ENCODE measurements at places on chromosomes 13 and 19.

GRCh38 chr19:55256562-55257460, 2.0 kb downstream of the PPP6R1 start:
- no peak for DNase-seq

DNA sequence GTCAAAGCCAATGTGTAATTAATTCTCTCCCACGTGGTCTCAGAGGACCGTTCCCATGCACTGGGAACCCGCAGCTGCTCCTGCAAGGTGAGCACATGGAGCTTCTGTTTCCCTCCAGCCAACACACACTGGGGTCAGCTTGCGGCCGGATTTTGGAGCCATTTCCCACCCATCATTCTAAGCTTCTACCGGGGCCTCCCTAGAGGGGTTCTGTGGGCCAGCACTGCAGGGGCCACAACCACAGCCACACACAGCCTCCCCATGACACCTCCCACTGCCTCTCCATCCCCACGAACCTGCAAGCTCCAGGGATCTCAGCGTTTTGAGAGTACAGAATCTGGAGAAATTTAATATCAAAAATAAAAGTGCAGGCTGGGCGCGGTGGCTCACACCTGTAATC, 120.7 kb upstream of the SOX1 start:
- DNase-seq = no peak

GRCh38 chr13:109394311-109394988, 391.9 kb downstream of the IRS2 start:
- no peak for DNase-seq

- no peak for DNase-seq
Measured at GRCh38 chr19:13872695-13873389, 4.1 kb upstream of the NANOS3 start.

DNA sequence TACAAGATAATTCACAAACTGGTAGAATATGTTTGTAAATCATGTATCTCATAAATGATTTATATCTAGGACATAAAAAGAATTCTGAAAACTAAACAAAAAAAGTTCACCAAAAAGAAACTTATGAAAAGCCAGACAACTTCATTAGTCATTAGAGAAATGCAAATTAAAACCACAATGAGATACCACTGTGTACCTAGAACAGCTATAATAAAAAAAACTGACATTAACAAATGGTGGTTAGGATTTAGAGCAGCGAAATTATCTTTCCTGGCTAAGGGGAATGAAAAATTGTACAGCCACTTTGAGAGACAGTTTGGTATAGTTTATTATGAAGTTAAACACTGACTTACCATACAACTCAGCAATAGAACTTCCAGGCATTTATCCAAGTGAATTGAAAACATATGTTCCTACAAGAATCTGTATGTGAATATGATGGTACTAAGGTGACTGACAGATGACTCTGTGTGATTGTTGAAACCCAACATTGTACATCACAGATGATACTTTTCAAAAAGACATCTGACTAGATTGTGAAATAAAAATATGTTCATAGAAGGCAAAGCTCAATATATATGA, 41.8 kb downstream of the UGGT2 start:
- DNase-seq = no peak

DNA sequence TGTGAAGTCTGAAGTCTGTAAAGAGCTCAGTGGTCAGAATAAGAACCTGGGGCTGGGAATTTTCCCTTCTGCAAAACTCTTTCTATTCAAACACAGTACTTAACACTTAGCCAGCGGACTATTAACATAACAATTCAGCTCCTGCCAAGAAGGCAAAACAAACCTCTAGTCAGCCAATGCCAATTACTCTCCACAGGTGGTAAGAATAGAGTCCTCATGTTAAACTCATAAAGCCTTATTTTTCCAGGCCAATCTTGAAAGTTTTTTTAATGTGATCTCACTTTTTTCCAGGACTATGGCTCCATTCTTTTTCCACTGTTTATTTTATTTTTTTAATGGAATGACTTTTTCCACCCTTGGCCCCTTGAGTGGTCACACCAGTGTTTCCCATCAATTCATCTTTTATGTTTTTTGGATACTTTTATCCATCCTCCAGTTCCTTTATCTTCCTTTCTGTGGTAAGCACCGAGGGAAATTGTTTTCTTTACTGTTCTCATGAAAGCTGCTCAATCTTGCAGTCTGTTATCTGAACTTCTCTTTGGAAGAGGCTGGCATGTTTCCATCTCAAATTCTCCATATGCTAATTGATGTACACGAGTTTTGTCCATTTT, 217.3 kb downstream of the LHFPL6 start:
- no peak for DNase-seq

DNA sequence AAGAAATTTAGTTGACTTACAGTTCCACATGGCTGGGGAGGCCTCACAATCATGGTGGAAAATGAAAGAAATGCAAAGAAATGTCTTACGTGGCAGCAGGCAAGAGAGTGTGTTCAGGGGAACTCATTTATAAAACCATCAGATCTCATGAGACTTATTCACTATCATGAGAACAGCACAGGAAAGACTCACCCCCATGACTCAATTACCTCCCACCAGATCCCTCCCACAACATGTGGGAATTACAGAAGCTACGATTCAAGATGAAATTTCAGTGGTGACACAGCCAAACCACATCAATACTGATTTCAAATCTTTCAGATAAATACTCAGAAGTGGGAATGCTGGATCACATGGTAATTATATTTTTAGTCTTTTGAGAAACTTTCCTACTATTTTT, 1357.9 kb downstream of the SLITRK5 start:
- no peak for DNase-seq

DNA sequence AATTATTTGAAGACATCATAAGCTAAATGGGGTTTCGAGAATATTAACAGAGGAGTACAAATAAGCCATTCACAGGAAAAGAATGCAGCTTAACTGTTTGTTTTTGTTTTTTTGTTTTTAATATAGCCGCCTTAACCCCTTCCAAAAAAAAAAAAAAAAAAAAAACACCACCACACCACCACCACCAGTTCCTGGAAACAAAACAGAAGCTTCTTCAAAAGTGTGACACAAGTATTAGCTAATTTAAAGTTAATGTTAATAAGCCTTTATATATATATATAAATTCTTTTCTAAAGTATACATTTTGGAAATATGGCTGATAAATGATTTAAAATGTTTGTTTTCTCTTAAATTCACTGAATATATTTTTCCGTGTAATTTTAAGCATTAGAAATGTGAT, 1.4 kb downstream of the RAP2A start:
- no peak for DNase-seq

DNA sequence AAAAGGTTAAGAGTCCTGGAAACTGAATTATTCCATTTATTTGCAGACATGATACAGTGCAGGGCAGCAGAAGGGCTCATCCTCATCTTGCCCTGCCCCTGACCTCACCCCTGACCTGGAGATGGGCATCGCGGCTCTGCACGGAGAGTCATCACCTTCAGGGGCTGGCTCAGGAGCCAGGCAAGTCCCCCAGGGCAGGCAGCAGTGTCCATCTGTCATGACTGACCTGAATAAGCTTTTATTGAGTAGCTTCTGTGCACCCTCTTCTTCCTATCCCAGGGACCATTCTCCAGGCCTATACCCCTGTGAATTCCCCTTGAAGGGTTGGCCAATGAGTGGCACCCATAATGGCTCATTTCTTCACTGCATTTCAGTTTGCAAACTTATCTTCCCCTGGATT, 484.2 kb downstream of the ZNF536 start:
- no peak for DNase-seq

DNA sequence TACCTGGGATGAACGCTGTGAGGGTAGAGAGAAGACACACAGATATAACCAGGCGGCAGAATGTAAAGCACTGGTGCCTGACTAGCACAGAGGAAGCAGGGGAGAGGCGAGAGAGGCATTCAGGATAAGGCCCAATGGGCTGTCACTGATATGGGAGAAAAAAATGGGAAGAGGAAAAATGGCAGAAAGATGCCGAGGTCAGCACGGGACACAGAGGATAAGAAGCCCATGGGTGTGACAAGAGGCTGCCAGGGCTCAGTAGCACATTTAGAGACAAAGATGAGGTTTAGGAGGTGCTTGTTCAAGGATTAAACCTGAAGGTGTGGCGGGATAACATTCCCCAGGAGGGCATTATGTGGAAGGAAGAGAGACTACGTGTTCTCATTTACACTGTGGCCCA, 5.6 kb downstream of the SMG9 start:
- DNase-seq = no peak

DNA sequence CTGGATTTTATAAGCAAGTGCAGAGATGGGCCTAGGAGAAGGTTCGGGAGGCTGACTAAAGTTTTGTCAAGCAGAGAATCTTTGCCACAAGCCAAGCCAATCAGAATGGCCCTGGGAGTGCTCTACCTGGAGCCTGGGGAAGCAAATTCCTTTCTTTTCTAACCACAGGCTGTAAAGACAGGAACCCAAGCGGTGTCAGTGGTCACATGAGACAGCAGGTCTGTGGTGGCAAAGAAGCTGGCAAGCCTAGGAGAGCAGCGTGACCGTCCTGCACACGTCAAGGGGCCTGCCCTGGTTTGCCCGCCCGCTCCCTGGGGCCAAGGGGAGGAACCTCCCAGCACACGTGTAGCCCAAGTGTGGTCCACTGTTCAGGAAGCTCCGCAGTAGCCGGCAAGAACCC, 90.8 kb downstream of the IPO5 start:
- no peak for DNase-seq

DNA sequence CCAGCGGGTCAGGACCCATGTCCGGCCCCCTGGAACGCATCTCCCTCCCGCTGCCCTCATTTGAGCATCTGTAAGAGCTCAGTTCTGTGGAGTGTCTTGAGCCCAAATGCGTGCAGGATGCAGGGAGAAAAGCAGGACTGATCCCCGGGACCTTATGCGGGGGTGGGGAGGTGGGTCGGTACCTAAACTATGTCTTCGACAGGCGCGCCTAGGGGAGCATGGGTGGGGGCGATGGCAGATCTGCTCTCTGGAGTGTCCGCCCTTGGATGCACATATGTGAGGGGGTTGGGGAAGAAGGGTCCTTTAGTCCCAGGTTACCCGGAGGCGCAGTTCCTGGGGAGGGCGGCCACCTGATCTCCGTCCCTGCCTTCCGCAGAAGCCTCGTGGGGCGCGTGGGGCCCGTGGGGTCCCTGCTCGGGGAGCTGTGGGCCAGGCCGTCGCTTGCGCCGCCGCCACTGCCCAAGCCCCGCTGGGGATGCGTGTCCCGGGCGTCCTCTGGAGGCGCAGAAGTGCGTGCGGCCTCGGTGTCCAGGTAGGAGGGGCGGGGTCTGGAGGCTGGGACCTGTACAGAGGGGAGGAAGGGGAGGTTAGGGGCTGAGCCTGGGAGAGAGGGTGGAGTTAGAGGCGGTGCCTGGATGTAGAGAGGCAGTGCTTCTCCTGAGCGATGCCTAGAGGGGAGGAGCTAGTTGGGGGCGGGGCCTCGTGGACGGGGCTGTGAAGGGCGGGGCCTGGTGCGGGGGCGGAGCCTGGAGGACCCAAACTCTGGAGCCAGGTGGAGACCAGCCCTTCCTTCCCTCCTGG, 2.9 kb downstream of the CILP2 start:
- peak; percentile 76 for DNase-seq

DNA sequence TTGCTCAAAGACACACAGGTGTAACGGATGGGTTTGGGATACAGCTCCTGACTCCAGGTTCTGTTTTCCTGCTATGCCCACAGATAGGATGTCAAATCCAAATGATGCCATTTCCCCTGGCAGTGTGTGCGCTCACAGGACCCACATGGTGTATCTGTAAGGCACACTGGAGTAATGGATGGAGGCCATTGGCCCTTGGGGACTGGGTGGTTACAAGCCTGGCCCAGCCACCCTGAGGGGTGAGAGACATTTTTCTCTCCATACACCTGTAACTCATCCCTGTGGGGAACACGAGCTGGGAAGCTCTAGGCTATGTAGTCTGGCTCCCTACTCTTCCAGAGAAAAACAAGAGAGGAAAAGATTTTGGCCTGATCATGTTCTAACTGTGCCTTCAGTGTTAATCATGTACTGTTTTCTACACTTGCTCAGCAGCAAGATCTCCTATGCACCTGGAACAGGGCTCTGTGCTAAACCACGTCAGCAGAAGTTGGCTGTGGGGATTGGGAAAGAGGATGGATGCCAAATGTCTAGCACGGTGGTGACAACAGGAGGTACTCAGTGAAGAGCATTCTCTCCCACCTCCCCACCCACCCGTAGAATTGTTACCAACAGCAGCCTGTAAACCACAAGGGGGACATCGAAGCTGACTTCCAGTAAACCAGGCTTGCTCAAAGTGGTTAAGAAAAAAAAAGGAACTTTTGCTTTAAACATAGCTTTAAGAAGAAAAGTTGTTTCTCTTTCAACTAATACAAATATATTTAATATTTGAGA, 237.0 kb downstream of the LACC1 start:
- no peak for DNase-seq

DNA sequence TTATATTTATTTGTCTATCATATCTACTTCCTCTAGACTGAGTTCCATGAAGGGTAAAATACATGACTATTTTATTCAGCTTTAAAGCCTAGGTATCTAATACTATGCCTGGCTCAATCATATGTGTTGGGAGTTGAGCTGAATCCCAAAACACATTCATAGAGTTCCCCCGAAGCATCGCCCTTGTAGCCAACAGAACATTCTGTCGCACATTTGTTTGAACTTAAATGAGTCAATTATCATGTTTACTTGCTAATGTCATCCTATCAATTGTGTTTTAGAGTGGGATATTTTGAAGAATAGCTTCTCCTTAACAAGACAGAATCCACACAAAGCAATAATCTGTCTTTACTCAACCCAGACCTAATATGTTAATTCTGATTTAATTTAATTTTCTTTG, 252.4 kb downstream of the HS6ST3 start:
- no peak for DNase-seq

- DNase-seq = no peak
Measured at GRCh38 chr13:23610966-23611491, 40.8 kb downstream of the TNFRSF19 start.

GRCh38 chr13:113735750-113736149, 23.3 kb upstream of the TMEM255B start:
- DNase-seq = no peak

GRCh38 chr13:112446347-112446861, 70.2 kb downstream of the SPACA7 start:
- DNase-seq = no peak

DNA sequence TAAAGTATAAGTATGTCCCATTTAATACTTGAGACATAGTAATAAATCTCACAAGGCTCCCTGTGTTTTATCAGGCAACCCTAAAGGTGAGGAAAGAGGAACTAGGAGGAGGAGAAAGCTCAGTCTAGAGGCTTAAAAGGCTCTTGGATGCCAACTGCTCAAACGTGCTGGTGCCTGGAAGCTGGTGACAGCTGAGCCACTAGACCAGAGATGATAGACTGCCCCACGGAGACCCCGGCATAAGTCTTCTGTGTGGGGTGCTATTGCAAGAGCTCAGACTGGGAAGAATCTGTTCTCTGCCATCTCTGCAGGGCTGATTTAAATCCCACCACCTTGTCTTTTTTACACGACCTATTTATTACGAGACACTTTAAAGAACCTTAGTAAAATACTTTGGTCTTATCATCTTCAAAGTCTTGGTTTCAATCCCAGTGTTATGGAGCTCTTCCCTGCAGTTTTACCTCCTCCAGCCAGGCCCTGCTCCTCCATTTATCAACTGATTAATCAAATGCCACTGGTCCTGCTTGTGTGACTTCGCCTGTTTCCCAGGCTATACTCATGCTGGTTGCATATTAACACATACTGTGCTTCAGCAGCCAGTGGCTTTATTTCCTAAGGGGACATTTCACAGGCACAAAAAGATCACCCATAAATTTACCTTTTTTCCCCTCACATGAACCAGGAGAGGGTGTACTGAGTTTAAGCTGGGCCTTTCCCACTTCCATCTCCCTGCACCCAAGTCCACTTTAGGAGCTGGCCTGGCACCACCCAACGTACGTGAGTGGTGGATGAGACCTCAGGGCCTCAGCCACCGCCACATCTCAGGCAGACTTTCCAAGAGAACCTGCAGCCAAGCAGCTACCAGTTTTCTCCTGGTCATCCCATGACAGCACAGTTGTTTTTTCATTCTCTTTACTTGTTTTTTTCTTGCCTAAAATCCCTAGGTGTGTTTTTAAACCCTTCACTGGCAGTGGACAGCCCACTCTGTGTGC, 7.8 kb upstream of the ATP12A start:
- DNase-seq = no peak

Data from GM12892 (cell line).